T-helper 2 cell (primary cell): ENCODE measurements at places on chromosomes 4 and X.

GRCh38 chrX:19293606-19294325 is 50.0 kb upstream of the PDHA1 start:
- DNase-seq, result no peak

DNA sequence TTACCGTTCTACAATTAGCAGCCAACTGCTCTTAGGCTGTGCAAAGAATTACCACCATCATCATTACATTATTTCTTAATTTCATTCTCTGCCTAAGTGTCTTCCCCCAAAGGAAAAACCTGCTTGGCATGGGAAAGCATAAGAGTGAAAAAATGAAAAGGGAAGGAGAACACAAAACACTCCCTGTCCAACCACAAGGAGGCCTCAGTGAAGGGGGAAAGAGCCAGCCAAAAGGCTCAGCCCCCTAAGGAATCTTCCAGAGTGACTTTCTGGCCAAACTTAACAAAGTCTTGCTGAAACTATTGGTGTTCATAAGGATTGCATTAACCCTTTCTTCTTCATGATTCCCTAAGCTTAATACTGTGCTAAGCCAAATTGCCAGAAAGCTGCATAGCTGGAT is 287.4 kb downstream of the SMARCA1 start:
- DNase-seq, result no peak

DNA sequence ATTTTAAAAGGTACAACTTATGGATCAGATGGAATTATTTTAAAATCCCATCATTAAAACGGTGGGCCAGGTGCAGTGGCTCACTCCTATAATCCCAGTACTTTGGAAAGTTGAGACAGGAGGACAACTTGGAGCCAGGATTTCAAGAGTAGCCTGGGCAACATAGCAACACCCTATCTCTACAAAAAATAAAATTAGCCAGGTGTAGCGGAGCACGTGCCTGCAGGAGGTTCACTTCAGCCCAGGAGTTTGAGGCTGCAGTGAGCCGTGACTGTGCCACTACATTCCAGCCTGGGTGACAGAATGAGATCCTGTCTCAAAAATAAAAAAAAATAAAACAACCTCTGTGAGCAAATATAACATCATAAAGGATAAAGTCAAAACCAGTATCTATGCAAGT is 11.4 kb downstream of the ADH5 start:
- no peak for DNase-seq

GRCh38 chr4:23902222-23902804 is 12.5 kb upstream of the PPARGC1A start:
- DNase-seq, result no peak

DNA sequence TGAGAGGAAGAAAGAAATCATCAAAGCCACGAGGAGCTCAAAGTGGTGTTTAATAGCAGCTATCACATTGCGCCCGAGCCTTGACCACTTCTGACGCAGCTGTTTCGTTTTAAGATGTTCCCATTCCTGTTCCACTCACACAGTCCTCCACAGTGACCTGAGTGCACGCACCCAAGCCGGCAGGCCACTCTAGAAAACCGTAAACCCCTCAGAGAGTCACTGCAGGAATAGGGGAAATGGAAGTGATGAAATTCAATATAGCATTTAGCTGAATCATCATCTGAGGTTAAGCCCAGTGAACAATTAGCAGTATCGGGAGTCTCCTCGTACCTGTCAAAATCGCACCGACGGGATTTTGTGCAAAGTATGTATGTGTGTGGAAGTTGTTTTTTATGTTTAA is 17.9 kb upstream of the HAND2 start:
- no peak for DNase-seq

DNA sequence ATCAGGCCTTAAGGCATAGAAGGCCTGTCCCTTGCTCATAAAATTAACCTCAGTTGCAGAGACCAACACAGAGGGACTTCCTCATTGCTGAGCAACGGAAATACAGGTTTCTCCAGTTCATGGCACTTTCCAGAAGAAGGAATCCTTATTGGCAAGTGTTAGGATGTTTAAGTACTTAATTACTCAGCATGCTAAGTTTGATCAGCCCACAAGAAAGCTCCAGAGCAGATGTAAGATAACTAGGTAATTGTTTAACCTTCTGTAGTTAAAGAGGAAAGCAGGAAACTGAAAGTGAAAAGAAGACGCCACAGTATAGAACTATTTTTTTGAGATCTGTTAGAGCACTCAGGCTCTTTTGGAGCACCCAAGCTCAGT is 33.5 kb downstream of the SMS start:
- no peak for DNase-seq
